ENCODE measurements at places on chromosomes 2 and 18.

GRCh38 chr2:232527905-232528470 is 2.0 kb downstream of the CHRND start:
- DNase-seq: no peak

DNA sequence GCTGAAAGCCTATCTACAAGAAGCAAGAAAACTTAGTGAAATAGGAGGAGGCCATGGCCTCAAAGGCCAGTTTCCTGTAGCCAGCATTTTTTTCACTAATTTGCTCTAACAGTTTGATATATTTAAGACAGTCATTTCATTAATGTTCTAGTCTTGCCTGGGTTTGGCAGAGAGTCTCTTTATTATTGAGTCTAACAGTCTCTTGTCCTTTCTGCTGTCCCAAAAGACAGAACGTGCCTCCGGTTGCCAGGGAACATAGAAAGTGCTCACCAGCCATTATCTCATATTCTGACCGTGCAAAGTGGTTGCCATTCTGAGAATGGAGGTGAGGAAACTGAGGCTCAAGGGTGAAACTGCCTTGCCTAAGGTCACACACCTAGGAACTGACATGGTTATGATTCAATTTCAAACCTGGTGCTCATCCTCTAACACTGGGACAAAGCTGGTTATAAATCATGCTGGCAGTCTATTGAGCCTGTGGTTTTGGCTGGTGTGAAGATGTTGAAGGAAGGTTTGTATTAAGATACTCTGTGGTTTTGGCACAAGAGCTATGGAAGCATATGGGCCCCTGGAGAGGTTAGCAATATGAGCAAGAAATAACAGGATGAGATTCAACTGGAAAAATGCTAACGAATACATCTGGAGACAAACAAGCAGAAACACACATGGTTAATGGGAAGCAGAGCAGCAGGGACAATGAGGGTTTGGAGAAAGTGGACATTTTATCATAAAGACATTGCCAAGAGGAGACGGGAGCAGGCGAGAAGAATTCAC is 903.3 kb upstream of the KLHL29 start:
- peak; percentile 1 for DNase-seq

- DNase-seq: no peak
Observed at GRCh38 chr2:222637067-222637466, 18.8 kb downstream of the FARSB start.

DNA sequence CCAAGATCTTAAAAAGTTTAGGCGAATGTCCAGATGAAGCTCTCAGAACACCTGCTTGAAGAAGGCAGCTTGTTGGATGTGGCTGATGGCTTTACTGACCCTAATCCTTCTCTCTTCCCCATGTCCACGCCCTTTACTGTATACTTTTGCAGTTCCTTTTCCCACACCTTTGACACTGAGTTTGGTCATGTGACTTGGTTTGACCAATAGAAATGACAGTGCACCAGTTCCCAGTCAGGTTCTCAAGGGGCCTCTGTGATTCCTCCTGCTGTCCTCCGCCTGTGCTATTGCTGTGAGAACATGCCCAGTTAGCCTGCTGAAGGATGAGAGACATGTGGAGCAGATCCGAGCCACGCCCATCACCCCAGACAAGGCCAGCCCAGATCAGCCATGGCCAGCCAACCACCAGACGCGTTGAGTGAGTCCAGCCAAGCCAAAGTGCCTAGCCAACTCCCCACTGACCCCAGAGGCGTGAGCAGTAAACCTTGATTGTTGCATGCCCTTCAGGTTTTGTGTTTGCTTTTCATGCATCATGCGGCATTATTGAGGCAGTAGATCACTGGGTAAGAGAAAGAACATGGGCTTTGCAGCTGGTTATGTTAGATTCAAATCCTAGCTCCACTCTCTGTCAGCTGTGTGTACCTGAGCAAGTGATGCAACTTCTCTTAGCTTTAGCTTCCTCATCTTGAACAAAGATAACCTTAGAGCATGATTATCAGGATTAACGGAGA is 258.0 kb upstream of the SIX2 start:
- no peak for DNase-seq
